Naive thymus-derived CD4-positive, alpha-beta T cell (primary cell): ENCODE measurements at places on chromosomes 16 and 17. TPM values are rescaled to one million over a fixed set of nuclear protein-coding genes. Genes with fewer than 3 reads are reported as not detected.

GRCh38 chr16:73670836-73671820, 623.2 kb upstream of the ZFHX3 start:
- no peaks in the 10 kb centered on the region for H3K36me3 ChIP-seq
- no peak for DNase-seq
- no peaks in the 10 kb centered on the region for H3K27me3 ChIP-seq
- no peak overlapping the region for H3K27ac ChIP-seq
- no peak overlapping the region for H3K4me3 ChIP-seq
- H3K4me1 ChIP-seq = no peaks in the 10 kb centered on the region

- no peaks in the 10 kb centered on the region for H3K36me3 ChIP-seq
- H3K4me3 ChIP-seq = no peak overlapping the region
- DNase-seq = no peak
- H3K27ac ChIP-seq = no peak overlapping the region
- H3K4me1 ChIP-seq = no peaks in the 10 kb centered on the region
Measured at GRCh38 chr17:1997289-1997926, 27.7 kb downstream of the RTN4RL1 start.

- no peaks in the 10 kb centered on the region for H3K27me3 ChIP-seq
- H3K4me3 ChIP-seq = no peak overlapping the region
- no peak overlapping the region for H3K27ac ChIP-seq
Measured at GRCh38 chr17:57477522-57478362, 221.4 kb downstream of the MSI2 start.

DNA sequence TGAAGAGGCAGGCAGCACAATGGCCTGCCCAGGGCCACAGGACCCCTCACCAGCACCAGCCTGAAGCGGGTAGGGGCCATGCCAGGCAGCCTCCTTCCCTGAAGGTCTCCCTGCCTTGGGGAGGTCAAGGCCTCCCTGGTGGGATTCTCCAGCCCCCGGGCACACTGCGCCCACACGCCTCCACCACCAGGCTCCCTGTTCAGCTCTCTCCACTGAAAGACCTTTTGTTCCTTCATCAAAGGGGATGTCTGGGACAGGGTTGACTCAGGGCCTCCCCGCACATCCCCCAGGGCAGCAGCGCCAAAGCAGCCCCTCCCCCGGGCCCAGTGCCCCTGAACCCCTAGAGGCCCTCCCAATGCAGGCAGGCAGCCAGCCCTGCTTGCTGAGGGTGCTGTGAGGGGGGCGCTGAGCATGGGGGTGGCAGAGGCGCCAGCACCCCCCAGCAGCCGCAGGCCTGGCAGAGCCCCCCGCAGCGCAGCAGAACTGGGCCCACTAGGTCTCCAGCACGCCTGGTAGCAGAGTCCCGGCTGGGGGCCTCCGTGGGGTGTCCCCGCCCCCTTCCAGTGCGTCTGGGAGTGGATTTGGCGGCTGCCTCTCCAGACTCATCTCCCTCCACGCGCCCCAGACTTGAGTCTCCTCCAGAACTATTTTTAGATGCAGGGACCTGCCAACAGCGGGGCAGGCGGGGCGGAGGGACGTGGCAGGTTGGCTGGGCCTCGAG, 13.1 kb downstream of the BCAR1 start:
- DNase-seq = no peak
- no peaks in the 10 kb centered on the region for H3K27me3 ChIP-seq
- H3K4me3 ChIP-seq = no peak overlapping the region
- H3K36me3 ChIP-seq = no peaks in the 10 kb centered on the region

DNA sequence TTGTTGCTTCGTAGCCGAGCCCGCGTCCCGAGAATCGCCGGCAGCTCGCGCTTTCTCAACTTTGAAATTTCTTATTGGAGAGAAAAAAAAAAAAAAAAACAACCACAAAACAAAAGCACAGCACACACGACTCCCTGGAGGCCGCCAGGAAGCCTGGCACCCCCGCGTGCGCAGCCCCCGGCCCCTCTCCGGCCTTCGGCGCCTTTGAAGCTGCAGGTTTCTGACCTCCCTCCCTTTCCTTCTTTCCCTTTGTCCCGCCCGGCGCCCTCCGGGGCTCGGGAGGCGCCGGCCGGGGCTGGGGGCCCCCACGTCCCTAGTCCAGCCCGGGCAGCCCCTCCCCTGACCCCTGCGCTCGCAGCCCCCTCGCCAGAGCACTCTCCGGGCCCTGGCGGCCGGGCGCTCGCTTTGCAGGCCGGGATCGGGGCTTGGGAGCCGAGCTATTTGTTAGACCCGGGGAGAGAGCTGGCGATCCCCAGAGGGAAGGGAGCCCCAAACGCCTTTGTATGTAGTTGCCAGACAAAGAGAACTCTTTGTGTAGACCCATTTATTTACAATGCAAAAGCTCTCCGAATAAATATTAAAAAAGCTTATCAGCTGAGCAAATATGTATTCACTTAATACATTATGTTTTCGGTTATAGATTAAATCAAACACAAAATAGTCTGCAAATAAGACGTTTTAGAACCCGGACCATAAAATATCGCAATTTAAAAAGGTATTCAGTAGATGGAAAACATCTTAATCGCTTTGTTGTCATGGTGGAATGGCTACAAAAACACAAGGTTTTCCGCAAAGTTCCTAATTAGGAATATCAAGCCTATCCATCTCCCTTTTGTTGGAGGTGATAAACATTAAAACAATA, 2.3 kb downstream of the BAHCC1 start:
- H3K27me3 ChIP-seq = peaks cover 28% of the 10 kb centered on the region
- peaks cover 51% of the 10 kb centered on the region for H3K4me1 ChIP-seq
- no peaks in the 10 kb centered on the region for H3K36me3 ChIP-seq
- no peak overlapping the region for H3K27ac ChIP-seq
- H3K4me3 ChIP-seq = no peak overlapping the region
- DNase-seq = no peak

DNA sequence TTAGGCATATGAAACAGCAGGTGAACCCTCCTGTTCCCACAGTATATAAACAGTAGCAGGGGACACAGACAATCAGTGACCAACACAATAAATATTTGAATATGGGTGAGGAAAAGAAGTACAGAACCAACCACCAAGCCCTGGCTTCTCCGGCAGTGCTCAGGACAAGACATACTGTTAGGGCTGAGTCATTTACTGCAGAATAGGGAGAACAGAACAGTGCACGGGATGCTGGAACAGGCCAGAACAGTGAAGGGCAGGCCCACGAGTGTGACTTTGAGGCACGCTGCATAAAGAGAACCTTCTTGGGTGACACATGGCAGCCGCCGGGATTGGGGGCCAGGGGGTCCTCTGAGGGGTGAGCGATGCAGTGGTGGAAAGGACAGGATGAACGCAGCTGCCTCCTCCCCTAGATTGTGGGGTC, 160.4 kb downstream of the CMIP start:
- H3K27ac ChIP-seq = no peak overlapping the region
- no peaks in the 10 kb centered on the region for H3K36me3 ChIP-seq
- DNase-seq = no peak
- no peak overlapping the region for H3K4me3 ChIP-seq

- no peaks in the 10 kb centered on the region for H3K4me1 ChIP-seq
- no peak overlapping the region for H3K27ac ChIP-seq
- DNase-seq = no peak
- no peaks in the 10 kb centered on the region for H3K27me3 ChIP-seq
- H3K4me3 ChIP-seq = no peak overlapping the region
- peaks cover 4% of the 10 kb centered on the region for H3K36me3 ChIP-seq
Measured at GRCh38 chr17:81517009-81517338, 4.4 kb upstream of the ACTG1 start.

- no peaks in the 10 kb centered on the region for H3K36me3 ChIP-seq
- no peaks in the 10 kb centered on the region for H3K4me1 ChIP-seq
- H3K27me3 ChIP-seq = no peaks in the 10 kb centered on the region
- no peak overlapping the region for H3K27ac ChIP-seq
- no peak for DNase-seq
Measured at GRCh38 chr17:30393491-30393890, 14.8 kb downstream of the CPD start.

DNA sequence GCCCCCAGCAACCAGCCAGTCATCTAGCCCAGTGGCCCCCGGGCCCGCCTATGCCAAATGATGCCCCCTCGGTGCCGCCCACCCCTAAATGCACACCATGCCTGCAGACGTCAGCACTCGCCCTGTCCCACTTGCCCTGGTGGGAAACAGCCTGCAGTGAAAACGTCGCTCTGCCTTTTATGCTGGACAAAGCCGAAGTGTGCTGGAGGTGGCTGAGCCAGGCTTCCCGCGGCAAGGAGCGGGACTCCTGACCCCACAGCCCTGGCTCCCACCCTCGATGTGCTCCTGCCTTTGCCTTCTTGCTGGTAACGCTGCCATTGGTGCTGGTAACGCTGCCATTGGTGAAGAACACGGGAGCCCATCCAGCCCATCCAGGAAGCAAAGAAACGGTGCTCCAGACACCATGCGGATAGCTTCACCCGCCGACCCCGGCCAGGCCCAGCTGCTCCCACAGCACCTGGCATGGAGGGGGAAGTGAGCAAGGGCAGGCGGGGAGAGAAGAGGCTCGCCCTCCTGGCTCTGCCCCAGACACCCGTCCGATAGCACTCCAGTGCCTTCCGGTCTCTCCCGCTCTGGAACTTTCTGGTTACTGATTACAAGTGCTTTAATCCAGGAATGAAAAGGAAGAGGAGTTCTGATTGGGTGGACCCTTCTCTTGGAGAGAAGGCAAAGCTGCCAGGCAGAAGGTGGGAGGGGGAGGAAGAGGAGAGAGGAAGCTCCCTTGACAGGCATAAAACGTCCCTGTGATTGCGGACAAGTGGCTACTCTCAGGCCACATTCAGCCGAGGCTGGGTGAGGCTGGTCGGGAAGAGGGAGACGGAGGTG, 4.0 kb upstream of the BAIAP2 start:
- no peak for DNase-seq
- H3K27me3 ChIP-seq = no peaks in the 10 kb centered on the region

DNA sequence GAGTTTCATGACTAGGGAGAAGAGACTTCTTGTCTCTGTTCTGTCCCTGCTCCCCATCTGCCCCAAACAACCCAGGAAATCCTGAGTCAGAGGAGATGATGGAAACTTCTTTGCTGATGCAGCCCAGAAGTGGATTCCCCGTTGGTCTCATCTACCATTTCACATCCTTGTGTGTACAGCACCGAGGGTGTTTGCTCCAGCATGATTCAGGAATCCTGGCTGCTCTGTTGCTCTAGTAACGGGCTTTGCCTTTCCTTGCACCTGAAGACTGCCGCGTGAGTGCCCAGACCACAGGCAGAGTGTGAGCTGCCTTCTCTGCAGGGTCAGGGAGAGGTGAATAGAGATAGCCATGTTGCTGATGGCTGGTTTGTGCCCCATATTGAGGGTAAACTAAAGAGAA, 408.4 kb downstream of the CPPED1 start:
- DNase-seq = no peak
- no peak overlapping the region for H3K4me3 ChIP-seq
- H3K4me1 ChIP-seq = no peaks in the 10 kb centered on the region
- no peak overlapping the region for H3K27ac ChIP-seq
- no peaks in the 10 kb centered on the region for H3K36me3 ChIP-seq

DNA sequence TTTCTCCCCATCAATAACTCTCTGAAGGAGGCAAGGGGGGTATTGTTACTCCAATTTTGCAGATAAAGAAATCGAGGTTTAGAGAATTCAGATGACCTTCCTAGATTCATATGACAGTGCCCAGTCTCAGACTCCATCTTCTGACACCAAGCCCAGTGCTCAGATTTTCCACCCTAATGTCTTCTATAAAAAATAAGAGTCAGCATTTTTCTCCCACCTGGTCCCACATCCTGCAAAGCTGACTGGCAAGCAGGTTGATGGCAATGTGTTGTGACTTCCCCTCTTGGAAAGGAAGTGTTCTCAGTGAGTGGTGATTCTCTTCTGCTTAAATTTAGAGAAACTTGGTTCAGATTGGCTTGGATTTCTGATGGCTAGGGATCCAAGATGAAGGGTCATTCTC, 129.4 kb downstream of the SOX9 start:
- no peak for DNase-seq
- H3K4me1 ChIP-seq = no peaks in the 10 kb centered on the region
- no peaks in the 10 kb centered on the region for H3K36me3 ChIP-seq
- no peak overlapping the region for H3K27ac ChIP-seq

- no peak overlapping the region for H3K27ac ChIP-seq
- H3K4me3 ChIP-seq = no peak overlapping the region
- no peaks in the 10 kb centered on the region for H3K4me1 ChIP-seq
- no peaks in the 10 kb centered on the region for H3K27me3 ChIP-seq
Measured at GRCh38 chr17:77908501-77908900, 50.0 kb upstream of the TNRC6C start.

DNA sequence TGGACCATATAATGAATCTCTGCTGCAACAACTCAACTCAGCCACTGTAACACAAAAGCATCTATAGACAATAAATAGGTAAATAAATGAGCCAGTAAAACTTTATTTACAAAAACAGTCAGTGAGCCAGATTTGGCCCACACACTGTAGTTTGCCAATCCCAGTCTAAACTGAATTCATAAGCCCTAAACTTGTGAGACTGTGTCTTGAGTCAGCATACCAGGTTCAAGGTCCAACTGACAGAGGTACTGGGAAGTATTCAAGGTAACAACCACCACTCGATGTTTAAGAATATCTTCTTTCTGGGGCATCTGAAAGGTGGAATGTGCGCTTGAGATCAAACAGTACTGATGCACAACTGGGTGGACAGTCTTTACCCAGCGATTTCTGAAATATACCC, 94.2 kb downstream of the HELZ start:
- H3K27ac ChIP-seq = no peak overlapping the region
- H3K4me1 ChIP-seq = peaks cover 4% of the 10 kb centered on the region
- peaks cover 41% of the 10 kb centered on the region for H3K36me3 ChIP-seq
- H3K27me3 ChIP-seq = no peaks in the 10 kb centered on the region

GRCh38 chr17:19004421-19005136, at the start of gene FAM83G:
FAM83G (minus strand) TSS chr17:19004764; CDS start chr17:19004041, 723 bp downstream.
- peaks cover 18% of the 10 kb centered on the region for H3K4me1 ChIP-seq
- DNase-seq = peak; percentile 69
- no peaks in the 10 kb centered on the region for H3K36me3 ChIP-seq

DNA sequence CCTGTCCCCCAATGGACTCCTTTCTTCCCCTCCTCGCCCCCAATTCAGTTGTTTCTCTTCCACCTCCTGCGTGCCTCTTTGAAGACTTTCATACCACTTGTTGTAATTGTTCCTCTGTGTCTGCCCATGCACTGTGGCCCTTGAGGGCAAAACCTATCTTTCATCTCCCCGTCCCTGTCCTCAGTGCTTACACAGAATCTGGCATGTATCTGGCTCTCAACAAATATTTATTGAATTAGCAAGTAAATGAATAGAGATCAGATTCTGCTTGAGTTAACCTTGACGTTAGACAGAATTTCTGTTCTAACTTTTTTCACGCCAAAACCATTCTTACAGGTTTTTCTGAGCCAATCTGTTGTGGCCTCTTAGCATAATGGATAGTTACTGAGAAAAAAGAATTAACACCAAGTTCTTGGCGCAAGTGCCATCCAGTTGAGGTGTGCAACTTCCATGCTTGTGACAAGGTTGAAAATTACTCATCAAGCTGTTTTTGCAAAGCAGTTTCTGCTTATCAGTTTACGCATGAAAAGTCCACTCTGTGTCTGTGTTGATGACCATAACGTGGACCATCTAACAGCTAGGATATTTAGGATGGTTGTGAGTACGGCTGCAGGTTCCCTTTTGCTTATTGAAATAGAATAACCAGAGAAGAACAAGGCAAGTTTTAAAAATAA, 215.1 kb downstream of the PRKCA start:
- H3K4me1 ChIP-seq = no peaks in the 10 kb centered on the region
- no peaks in the 10 kb centered on the region for H3K27me3 ChIP-seq
- no peak overlapping the region for H3K4me3 ChIP-seq
- H3K27ac ChIP-seq = no peak overlapping the region
- H3K36me3 ChIP-seq = peaks cover 14% of the 10 kb centered on the region

Gene B4GALNT2
- not detected for polyA plus RNA-seq

Gene KRT40
- polyA plus RNA-seq = not detected

Gene DHRS7C
- not detected for polyA plus RNA-seq

Gene TPSG1
- polyA plus RNA-seq = not detected

Gene ODF4
- polyA plus RNA-seq = not detected
